Vagina (tissue), 2 donors: ENCODE measurements at places on chromosomes 13 and 19. TPM values are rescaled to one million over a fixed set of nuclear protein-coding genes. Genes with fewer than 3 reads are reported as not detected.
A peak's percentile ranks its signal among the peaks of the same experiment; 100 is the strongest.

Gene ZNF526
- total RNA-seq = 6.1 TPM

Gene NLRP8
- total RNA-seq = not detected

Gene FAM216B
- not detected for total RNA-seq

Gene FCHO1
- total RNA-seq = 12.3 TPM

GRCh38 chr13:72648513-72649065, 78.8 kb downstream of the MZT1 start:
- H3K27me3 ChIP-seq = no peaks in the 10 kb centered on the region
- no peak for DNase-seq
- no peaks in the 10 kb centered on the region for H3K36me3 ChIP-seq

Gene COMP
- 0.98 TPM for total RNA-seq

- H3K4me1 ChIP-seq = no peaks in the 10 kb centered on the region
- H3K4me3 ChIP-seq = no peak overlapping the region
- no peaks in the 10 kb centered on the region for H3K27me3 ChIP-seq
- H3K36me3 ChIP-seq = no peaks in the 10 kb centered on the region
Observed at GRCh38 chr13:90454002-90454636, 893.4 kb upstream of the MIR17HG start.

- no peaks in the 10 kb centered on the region for H3K36me3 ChIP-seq
- no peaks in the 10 kb centered on the region for H3K4me1 ChIP-seq
- H3K27me3 ChIP-seq = no peaks in the 10 kb centered on the region
- H3K4me3 ChIP-seq = no peak overlapping the region
- peak; percentile 74 for DNase-seq
Observed at GRCh38 chr19:30178721-30179402, 193.3 kb upstream of the ZNF536 start.

Gene SHISA7
- total RNA-seq = 0.25 TPM

Gene LRRC8E
- 6.6 TPM for total RNA-seq

DNA sequence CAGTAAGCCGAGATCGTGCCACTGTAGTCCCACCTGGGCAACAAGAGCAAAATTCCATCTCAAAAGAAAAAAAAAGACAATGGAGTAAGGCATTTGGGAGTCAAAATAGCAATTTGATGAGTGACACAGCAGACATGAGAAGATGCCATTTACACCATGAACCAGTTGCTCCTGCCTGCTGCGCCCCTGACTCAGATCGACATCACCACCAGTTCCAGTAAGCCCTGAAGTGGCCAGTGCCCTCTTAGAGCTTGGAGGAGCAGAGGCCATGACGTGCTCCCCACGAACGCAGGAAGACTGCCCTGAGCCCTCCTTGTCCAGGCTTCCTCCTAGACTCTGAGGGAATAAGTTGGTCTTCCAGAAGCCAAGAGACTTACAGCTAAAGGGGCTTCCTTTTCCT, 339.2 kb downstream of the MYO16 start:
- no peaks in the 10 kb centered on the region for H3K4me1 ChIP-seq
- H3K27me3 ChIP-seq = no peaks in the 10 kb centered on the region
- H3K27ac ChIP-seq = no peak overlapping the region

Gene ZNF260
- total RNA-seq = 6.4 TPM

DNA sequence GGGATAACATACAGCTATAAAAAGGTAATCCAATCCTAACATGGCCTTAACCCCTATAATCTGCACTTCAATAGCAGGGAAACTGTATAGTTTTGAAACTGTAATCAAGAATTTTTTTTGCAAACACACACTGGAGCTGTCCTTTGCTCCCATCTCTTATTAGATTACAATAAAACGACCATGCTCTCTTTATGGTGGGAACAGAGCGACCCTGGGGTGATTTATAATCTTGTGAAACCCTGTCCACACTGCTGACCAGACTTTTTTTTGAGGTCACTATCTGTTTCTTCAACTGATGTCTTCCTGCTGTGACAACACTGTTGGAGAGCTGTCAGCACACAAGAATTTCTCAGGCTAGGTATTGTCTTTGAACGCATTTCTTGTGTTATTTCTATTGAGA, 35.3 kb downstream of the DACH1 start:
- H3K4me1 ChIP-seq = peaks cover 13% of the 10 kb centered on the region
- no peak overlapping the region for H3K27ac ChIP-seq
- H3K36me3 ChIP-seq = no peaks in the 10 kb centered on the region
- no peak overlapping the region for H3K4me3 ChIP-seq
- no peak for DNase-seq

GRCh38 chr13:108289819-108290218, 20.3 kb downstream of the TNFSF13B start:
- no peak overlapping the region for H3K27ac ChIP-seq
- H3K36me3 ChIP-seq = no peaks in the 10 kb centered on the region
- DNase-seq = no peak
- no peak overlapping the region for H3K4me3 ChIP-seq
- no peaks in the 10 kb centered on the region for H3K4me1 ChIP-seq
- H3K27me3 ChIP-seq = no peaks in the 10 kb centered on the region

Gene OR7G3
- not detected for total RNA-seq

- DNase-seq = no peak
- peaks cover 27% of the 10 kb centered on the region for H3K4me1 ChIP-seq
- no peaks in the 10 kb centered on the region for H3K36me3 ChIP-seq
- H3K27ac ChIP-seq = no peak overlapping the region
Observed at GRCh38 chr19:19816679-19817078, 4.9 kb downstream of the ZNF506 start.

- H3K36me3 ChIP-seq = no peaks in the 10 kb centered on the region
- H3K4me3 ChIP-seq = no peak overlapping the region
- no peak overlapping the region for H3K27ac ChIP-seq
- no peaks in the 10 kb centered on the region for H3K4me1 ChIP-seq
- no peaks in the 10 kb centered on the region for H3K27me3 ChIP-seq
- no peak for DNase-seq
Observed at GRCh38 chr13:86562866-86563265, 763.6 kb upstream of the SLITRK6 start.

GRCh38 chr19:35350591-35350990, 2.9 kb downstream of the FFAR1 start:
- no peaks in the 10 kb centered on the region for H3K27me3 ChIP-seq
- no peak for DNase-seq
- H3K36me3 ChIP-seq = no peaks in the 10 kb centered on the region
- H3K4me3 ChIP-seq = no peak overlapping the region
- no peaks in the 10 kb centered on the region for H3K4me1 ChIP-seq

Gene NAA16
- 30.2 TPM for total RNA-seq

Gene AP1M2
- total RNA-seq = 29.0 TPM

DNA sequence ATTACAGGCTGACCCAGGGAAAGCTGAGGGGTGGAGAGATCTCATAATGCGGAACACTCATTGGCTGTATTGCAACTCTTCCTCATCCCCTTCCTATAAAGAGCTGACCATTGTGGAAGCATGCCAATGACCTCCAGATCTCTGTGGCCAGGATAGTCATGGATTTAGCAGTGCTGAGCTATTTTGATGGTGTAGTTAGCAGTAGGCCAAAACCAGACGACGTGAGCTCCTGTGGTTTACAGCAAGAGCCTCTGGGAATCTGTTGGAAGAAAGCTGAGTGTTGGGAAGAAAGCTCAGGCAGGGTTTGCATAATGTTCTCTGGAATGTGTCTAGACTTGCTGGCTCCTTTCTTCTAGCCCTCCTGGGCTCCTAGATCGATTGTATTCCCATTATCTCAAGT, 187.5 kb upstream of the GPC6 start:
- H3K27me3 ChIP-seq = no peaks in the 10 kb centered on the region
- no peak overlapping the region for H3K27ac ChIP-seq
- H3K4me3 ChIP-seq = no peak overlapping the region
- no peak for DNase-seq

- H3K4me1 ChIP-seq = peaks cover 62% of the 10 kb centered on the region
- no peaks in the 10 kb centered on the region for H3K27me3 ChIP-seq
- no peak for DNase-seq
- H3K36me3 ChIP-seq = peaks cover 39% of the 10 kb centered on the region
Observed at GRCh38 chr13:98454389-98454881, 122.5 kb downstream of the STK24 start.

Gene PRSS57
- total RNA-seq = not detected

DNA sequence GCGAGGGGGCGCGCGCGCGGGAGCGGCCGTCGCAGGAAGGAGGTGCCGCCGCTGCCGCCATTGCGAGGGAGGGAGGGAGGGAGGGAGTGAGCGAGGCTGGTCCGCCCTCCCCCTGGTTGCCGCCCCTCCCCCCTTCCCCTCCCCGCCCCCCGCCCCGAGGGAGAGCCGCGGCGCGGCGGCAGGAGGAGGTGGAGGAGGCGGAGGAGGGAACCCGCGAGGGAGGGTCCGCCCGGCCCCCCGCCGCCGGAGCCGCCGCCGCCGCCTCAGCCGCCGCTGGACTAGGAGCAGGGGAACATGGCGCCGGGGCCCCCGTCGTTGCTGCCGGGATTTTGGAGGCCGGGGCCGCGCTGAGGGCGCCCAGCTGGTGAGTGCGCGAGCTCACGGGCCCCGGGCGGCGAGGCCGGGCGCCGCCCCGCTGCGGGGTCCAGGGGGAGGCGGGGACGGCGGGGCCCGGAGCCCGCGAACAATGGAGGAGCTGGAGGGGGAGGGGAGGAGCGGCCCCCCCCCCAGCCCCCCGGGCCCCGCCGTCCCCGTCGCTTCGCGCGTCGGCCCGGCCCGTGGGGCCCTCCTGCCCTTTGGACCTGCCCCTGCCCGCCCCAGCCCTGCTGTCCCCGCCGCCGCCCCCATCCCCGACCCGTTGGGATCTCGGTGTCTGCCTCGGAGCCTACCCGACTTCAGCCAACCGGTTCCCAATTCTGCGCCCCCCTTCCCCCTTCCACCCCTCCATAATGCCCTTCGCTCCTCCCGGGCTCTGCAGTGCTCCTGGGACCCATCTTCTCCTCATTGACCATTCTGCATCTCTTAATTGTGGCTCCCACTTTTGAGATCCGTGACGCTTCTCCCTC, at the start of gene ARHGAP35:
Gene ARHGAP35 (plus strand): TSS at position 152 of the 845 bp plus-strand sequence. CDS start 57,679 bp downstream, outside the sequence.
- H3K27me3 ChIP-seq = no peaks in the 10 kb centered on the region
- H3K36me3 ChIP-seq = no peaks in the 10 kb centered on the region
- H3K27ac ChIP-seq = peak within 1 kb of the TSS; percentile 96
- peaks cover 63% of the 10 kb centered on the region for H3K4me1 ChIP-seq

Gene ZNF331
- total RNA-seq = 72.7 TPM

- no peaks in the 10 kb centered on the region for H3K4me1 ChIP-seq
- no peak overlapping the region for H3K4me3 ChIP-seq
- no peak for DNase-seq
- H3K36me3 ChIP-seq = no peaks in the 10 kb centered on the region
- H3K27ac ChIP-seq = no peak overlapping the region
- H3K27me3 ChIP-seq = no peaks in the 10 kb centered on the region
Observed at GRCh38 chr19:7705387-7706187, 3.7 kb upstream of the FCER2 start.

Gene DNM2
- 128 TPM for total RNA-seq

Gene POLRMT
- total RNA-seq = 33.9 TPM

GRCh38 chr19:2149980-2150793, 1.2 kb downstream of the AP3D1 start:
- peak overlapping the region; percentile 75 for H3K27ac ChIP-seq
- no peaks in the 10 kb centered on the region for H3K36me3 ChIP-seq
- no peaks in the 10 kb centered on the region for H3K27me3 ChIP-seq
- H3K4me1 ChIP-seq = peaks cover 47% of the 10 kb centered on the region
- DNase-seq = peak; percentile 95

Gene IGSF23
- total RNA-seq = not detected

- peaks cover 74% of the 10 kb centered on the region for H3K4me1 ChIP-seq
- peak overlapping the region; percentile 77 for H3K4me3 ChIP-seq
- H3K36me3 ChIP-seq = peaks cover 6% of the 10 kb centered on the region
- DNase-seq = no peak
- no peaks in the 10 kb centered on the region for H3K27me3 ChIP-seq
Observed at GRCh38 chr19:1170938-1171754, 2.9 kb downstream of the SBNO2 start.

GRCh38 chr19:2976609-2977000, 759 bp upstream of the TLE6 start:
- H3K4me3 ChIP-seq = peak overlapping the region; percentile 63
- no peaks in the 10 kb centered on the region for H3K36me3 ChIP-seq
- H3K4me1 ChIP-seq = peaks cover 43% of the 10 kb centered on the region
- DNase-seq = no peak
- H3K27ac ChIP-seq = no peak overlapping the region

DNA sequence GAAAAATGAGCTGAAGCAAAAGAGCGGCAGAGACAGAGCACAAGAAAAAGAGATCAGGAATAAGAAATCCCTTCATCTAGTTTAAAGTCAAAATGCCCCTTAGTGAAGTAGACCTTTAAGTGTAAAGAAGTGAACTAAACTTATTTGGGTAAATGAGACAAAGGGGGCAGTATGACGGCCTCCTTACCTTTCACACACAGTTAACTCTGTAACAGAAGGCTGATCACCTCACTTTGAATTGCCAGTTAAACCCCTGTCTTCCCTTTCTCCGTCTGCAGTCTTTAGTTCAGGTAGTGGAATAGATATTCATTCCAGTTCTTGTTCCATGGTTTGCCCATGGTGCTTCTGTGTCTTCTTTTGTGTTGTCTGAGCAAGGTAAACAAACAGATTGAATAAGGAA, 1029.8 kb downstream of the DIAPH3 start:
- H3K27me3 ChIP-seq = no peaks in the 10 kb centered on the region
- no peak for DNase-seq
- H3K4me3 ChIP-seq = no peak overlapping the region

GRCh38 chr19:15825753-15826152, 10.3 kb upstream of the OR10H1 start:
- no peaks in the 10 kb centered on the region for H3K27me3 ChIP-seq
- H3K4me3 ChIP-seq = no peak overlapping the region
- no peak overlapping the region for H3K27ac ChIP-seq
- H3K4me1 ChIP-seq = no peaks in the 10 kb centered on the region
- H3K36me3 ChIP-seq = no peaks in the 10 kb centered on the region
- DNase-seq = no peak

Gene CLDN10
- total RNA-seq = not detected

DNA sequence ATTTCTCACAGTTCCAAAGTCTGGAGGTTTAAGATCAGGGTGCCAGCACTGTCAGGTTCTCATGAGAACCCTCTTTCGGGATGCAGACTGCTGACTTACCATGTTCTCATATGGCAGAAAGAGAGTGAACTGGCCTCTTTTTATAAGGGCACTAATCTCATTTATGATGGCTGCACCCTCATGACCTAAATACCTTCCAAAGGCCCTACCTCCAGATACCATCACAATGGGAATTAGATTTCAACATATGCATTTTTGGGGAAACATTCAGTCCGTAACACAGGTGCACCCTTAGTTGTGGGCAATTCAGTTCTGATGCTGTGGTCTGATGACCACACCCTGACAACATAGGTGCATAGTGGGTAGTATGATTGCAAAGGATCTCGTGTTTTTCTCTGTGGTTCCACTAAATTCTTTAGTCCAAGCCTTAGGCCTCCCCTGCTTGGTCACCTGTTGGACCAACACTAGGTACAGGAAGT, 33.3 kb downstream of the GARRE1 start:
- no peak overlapping the region for H3K27ac ChIP-seq
- no peaks in the 10 kb centered on the region for H3K4me1 ChIP-seq
- no peaks in the 10 kb centered on the region for H3K27me3 ChIP-seq
- H3K36me3 ChIP-seq = no peaks in the 10 kb centered on the region
- H3K4me3 ChIP-seq = no peak overlapping the region
- DNase-seq = no peak

GRCh38 chr13:74256969-74257368, 122.8 kb upstream of the KLF12 start:
- H3K27ac ChIP-seq = no peak overlapping the region
- no peaks in the 10 kb centered on the region for H3K4me1 ChIP-seq
- no peak for DNase-seq
- H3K36me3 ChIP-seq = no peaks in the 10 kb centered on the region
- no peaks in the 10 kb centered on the region for H3K27me3 ChIP-seq
